Natural killer cell (primary cell): ENCODE measurements at places on chromosomes 5 and 9. TPM values are rescaled to one million over a fixed set of nuclear protein-coding genes. Genes with fewer than 3 reads are reported as not detected.

PLCXD3 gene
- not detected for total RNA-seq

RGS7BP gene
- total RNA-seq, result not detected

DNA sequence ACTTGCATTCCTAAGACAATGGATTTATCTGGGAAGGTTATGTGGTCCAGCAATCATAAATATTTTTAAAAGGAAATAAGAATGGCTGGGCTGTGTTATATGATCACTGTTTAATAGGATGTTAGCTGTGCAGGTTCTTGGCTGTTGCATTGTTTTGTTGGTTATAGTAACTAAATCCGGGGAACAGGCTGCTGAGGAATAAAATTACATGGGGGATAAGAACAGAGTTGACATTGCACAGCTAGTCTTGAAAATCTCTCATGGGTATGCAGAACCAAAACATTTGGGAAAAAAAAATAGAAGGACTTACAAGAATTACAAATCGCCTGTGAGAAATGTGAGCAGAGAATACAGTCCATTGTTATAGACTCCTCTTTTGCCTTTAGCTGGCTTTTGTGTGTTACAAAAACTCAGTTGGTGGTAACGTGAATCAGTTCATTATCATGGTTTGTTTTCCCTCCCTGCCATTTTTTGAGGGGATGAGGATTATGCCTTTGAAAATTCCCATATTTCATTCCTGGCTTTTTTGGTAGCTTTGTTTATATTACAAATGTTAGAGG, 375.3 kb upstream of the DAB2 start:
- no peaks in the 10 kb centered on the region for H3K4me1 ChIP-seq
- H3K27me3 ChIP-seq, result no peaks in the 10 kb centered on the region
- H3K4me3 ChIP-seq, result no peak overlapping the region
- H3K27ac ChIP-seq, result no peak overlapping the region
- no peak for DNase-seq

SPARC gene
- total RNA-seq, result 48.5 TPM

- no peak for DNase-seq
- no peaks in the 10 kb centered on the region for H3K36me3 ChIP-seq
- H3K4me1 ChIP-seq, result peaks cover 7% of the 10 kb centered on the region
- no peak overlapping the region for H3K4me3 ChIP-seq
- no peak overlapping the region for H3K27ac ChIP-seq
Observed at GRCh38 chr9:126428534-126429175, 102.0 kb downstream of the MVB12B start.

CDH6 gene
- total RNA-seq, result not detected

- no peaks in the 10 kb centered on the region for H3K4me1 ChIP-seq
- H3K36me3 ChIP-seq, result no peaks in the 10 kb centered on the region
- no peaks in the 10 kb centered on the region for H3K27me3 ChIP-seq
- no peak overlapping the region for H3K4me3 ChIP-seq
- no peak for DNase-seq
Observed at GRCh38 chr9:128870128-128870940, 11.4 kb downstream of the KYAT1 start.

GADD45G gene
- 2.8 TPM for total RNA-seq

- no peak overlapping the region for H3K27ac ChIP-seq
- H3K36me3 ChIP-seq, result no peaks in the 10 kb centered on the region
- no peak for DNase-seq
- no peak overlapping the region for H3K4me3 ChIP-seq
Observed at GRCh38 chr5:122076669-122077365, 1.2 kb downstream of the LOX start.

- no peak overlapping the region for H3K27ac ChIP-seq
- no peaks in the 10 kb centered on the region for H3K36me3 ChIP-seq
- no peak overlapping the region for H3K4me3 ChIP-seq
- H3K27me3 ChIP-seq, result no peaks in the 10 kb centered on the region
- no peak for DNase-seq
- H3K4me1 ChIP-seq, result no peaks in the 10 kb centered on the region
Observed at GRCh38 chr5:67395790-67396418, 199.3 kb upstream of the CD180 start.

PLEKHG4B gene
- 0.07 TPM for total RNA-seq

GRCh38 chr9:136545965-136546696, at the start of gene NOTCH1:
NOTCH1 (minus strand) TSS chr9:136546048; CDS start chr9:136545786, 262 bp downstream.
- H3K27me3 ChIP-seq, result no peaks in the 10 kb centered on the region
- H3K36me3 ChIP-seq, result peaks cover 24% of the 10 kb centered on the region
- peak; percentile 82 for DNase-seq
- H3K4me3 ChIP-seq, result peak within 1 kb of the TSS; percentile 69

- no peaks in the 10 kb centered on the region for H3K27me3 ChIP-seq
- peak; percentile 7 for DNase-seq
- no peak overlapping the region for H3K4me3 ChIP-seq
- H3K36me3 ChIP-seq, result no peaks in the 10 kb centered on the region
- H3K4me1 ChIP-seq, result no peaks in the 10 kb centered on the region
Observed at GRCh38 chr9:114008667-114009410, 69.3 kb downstream of the AMBP start.

TOR4A gene
- 24.6 TPM for total RNA-seq
